ENCODE measurements at places on chromosomes 7 and 10.

GRCh38 chr10:43226851-43227845, 39.7 kb downstream of the RASGEF1A start:
- DNase-seq = peak; percentile 8

GRCh38 chr7:69489533-69489932, 108.7 kb upstream of the AUTS2 start:
- no peak for DNase-seq

DNA sequence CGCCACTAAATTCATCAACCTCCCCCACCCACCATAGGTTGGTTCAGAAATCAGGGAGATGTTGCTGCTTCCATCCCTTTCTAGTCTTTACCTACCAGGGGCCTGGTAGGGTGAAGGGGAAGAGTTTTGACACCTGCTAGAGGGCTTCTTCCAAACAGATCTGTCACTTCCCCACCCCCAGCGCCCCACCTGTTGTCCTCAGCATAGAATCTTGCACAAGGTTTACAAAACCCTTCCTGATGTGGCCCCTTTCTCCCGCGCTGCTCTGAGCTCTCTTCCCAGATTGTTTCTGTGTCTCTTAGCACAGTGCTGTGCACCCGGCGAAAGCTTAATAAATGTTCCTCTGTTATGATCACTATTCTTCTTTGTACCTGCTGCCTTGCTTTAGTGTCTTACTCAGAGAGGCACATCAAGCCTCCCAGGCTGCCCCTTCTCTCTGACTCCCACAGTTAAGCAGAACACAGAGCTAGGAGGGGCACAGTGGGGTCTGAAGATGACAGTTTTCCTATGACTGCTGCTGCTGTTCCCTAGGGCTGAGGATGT, 11.2 kb upstream of the C10orf95 start:
- no peak for DNase-seq

- no peak for DNase-seq
These were observed 56.6 kb downstream of the PAPSS2 start for GRCh38 chr10:87716348-87716670.

DNA sequence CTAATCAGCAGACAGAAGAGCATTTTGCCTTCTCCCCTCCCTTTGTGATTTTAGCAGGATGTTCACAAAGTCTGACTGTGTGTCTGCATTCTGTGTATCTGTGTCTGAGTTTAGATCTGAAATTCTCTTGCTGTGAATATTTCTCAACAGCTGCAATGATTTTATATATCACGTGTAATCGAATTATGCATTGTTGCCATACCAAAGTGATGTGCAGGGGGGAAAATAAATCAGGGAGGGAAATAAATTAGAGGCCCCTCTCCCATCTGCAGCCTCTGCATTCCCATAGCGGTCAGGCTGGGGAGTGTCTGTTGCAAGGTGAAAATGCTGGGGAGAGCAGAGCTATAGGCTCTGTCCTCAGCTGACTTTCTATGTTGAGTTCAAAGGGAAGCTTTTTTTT, 209.0 kb downstream of the LRMDA start:
- DNase-seq = no peak

DNA sequence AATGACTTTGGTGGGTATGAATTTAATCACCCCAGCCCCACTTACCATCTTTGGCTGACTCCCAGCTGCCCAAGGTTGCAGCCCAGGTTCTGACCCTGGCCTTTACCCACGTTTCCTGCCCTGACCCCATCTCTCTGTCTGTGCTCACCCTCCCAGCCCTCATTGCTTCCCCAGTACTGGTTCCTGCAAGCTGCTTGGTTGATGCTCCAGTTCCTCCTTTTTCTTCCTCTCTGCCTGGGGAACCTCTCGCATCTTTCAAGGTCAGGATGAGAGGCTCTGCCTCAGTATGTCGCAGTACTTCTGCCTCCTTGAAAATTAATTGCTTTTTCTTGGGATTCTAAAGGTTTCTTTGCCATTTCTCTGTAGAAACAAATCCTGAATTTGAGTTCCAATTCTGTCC, 263.8 kb upstream of the ZNF32 start:
- no peak for DNase-seq

- DNase-seq = no peak
These were observed 98.2 kb downstream of the MDFIC start for GRCh38 chr7:115019882-115020605.

GRCh38 chr7:13231216-13231615, 543.8 kb downstream of the ARL4A start:
- no peak for DNase-seq

DNA sequence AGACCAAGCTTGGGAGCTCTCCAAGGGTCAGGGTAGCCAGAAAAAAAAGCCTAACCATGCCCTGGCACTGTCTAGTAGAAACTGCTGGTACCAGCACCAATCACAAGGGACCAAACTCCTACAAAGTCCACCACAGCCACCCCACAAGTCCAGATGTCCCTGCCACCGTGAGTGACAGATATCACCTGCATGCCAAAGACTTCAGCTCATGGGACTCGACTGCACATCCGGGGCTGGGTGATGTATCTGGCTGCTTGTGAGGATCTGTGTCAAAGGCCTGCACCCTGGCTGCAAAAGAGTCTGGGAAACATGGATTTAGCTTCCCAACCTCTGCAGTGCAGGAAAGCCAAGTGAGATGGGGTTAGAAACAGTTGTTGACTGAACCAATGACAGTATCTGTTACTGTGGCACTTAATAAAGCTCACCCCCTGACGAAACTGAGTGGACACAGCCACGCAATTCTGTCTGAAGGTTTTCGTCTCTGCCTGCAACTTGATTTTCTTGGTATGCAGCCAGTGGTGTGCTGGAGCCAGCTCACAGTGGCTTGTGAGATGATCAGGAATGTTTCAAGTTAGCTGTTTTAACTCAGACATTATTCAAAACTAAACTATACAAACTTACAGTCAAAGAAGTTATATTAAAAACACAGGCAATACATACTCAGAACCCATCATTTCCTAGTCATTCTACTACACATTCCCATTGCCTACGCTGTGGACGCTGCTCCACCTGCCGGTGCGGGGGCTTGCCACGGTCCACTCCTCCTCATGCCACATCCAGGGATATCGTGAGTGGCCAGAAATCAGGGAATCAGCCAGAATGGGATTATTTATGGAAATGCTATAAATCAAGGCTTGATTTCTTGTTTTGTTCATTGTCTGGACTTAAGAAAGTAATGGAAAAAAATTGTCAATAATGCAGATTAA, 9.2 kb downstream of the ZNF488 start:
- no peak for DNase-seq

DNA sequence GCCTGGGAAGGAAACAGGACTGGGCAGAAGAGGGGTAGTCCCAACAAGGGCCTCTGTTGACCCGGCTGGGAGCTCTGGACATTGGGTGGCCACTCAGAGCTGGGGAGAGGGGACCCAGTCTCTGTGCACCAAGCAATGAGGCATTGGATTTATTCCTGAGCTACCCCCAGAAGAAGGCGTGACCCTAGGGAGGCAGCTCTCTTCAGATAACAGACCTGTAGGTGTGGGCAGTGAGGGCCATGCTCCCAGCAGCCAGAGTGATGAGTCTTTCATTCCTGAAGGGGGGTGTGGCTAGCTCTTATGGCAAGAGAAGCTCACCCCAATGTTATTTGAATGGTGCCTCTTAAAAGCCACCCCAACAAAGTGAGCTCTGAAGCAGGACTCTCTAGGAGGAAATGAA, 20.4 kb downstream of the TEX36 start:
- no peak for DNase-seq

DNA sequence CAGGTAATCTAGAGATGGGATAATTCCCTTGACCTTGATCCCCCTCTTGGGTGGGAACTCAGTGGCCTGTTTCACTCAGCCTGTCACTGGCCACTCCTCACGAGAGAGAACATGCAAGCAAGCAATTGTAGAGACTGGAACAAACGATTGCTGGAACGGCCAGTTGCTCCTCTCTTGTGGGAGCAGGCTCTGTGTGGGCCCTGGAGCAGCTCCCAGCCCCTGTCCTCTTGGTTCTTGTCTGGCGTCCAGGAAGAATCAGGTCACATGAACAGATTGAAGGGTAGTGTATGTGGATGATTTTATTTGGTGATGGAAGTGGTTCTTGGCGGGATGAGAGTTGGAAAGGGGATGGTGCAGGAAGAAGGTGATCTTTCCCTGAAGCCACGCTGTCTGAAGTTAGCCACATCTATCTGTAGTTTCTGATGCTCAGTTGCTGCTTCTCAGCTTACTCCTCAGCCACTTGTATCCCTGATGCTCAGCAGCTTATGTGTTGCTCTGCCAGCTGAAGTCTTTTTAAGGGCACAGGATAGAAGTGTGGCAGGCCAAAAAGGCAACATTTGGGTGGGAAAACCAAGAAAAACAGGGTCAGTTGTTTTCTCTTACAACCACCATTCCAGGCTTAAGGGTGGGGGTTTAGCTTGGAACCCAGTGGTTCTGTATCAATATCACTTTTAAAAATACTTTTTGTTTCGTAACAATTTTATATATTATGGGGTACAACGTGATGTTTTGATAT, 15.9 kb downstream of the RNF133 start:
- DNase-seq = no peak

GRCh38 chr10:68364101-68364886, 31.6 kb upstream of the PBLD start:
- no peak for DNase-seq

- no peak for DNase-seq
These were observed 63.3 kb upstream of the PRSS1 start for GRCh38 chr7:142685877-142686508.

- no peak for DNase-seq
These were observed 64.7 kb downstream of the CREB3L2 start for GRCh38 chr7:137937202-137937560.

- DNase-seq = no peak
These were observed 175.9 kb downstream of the CCDC71L start for GRCh38 chr7:106485031-106485551.

GRCh38 chr7:93890464-93891068, at the start of gene TFPI2:
Gene TFPI2, minus strand, starts transcription at chr7:93890753. Its CDS starts 75 bp downstream, at chr7:93890678.
- DNase-seq = no peak

Data from T-helper 1 cell (primary cell).